Chondrocyte (in vitro differentiated cells): ENCODE measurements at places on chromosomes 4 and X. TPM values are rescaled to one million over a fixed set of nuclear protein-coding genes. Genes with fewer than 3 reads are reported as not detected.

DNA sequence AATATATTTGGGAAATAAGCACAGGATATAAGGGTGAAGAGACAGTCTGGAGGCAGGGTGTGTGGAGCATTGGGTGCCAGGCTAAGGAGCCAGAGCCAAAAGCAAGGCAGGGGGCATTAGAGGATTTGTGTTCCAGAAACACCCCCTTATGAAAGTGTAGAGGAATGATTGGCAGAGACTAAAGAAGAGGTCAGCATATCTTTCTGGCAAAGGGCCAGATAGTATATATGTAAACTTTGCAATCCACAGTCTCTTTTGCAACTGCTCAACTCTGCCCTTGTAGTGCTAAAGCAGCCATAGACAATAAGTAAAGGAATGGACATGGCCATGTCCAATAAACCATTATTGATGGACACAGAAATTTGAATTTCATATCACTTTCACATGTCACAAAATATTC is 3.6 kb upstream of the SLC9A6 start:
- DNase-seq, result no peak
- H3K27ac ChIP-seq, result no peak overlapping the region
- H3K36me3 ChIP-seq, result no peaks in the 10 kb centered on the region

DNA sequence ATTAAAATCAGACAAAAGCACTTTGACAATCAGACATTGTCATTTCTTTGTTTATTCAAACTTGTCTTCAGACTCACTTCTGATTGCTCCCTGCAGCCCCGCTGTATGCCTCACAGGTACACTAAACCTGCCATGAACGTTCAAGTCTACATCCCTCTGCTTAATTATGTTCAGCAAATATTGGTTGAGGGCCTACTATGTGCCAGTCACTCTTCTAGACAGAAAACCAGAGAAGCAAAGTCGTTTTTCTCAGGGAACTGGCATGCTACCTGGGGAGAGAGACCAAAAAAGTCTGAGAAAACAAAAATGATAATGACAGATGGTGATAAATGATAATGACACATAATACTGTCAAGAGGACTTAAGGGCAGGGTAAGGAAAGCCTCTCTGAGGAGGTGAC is 19.4 kb downstream of the HMGB2 start:
- no peak for DNase-seq
- H3K36me3 ChIP-seq, result no peaks in the 10 kb centered on the region
- H3K4me1 ChIP-seq, result no peaks in the 10 kb centered on the region
- H3K27me3 ChIP-seq, result no peaks in the 10 kb centered on the region
- H3K27ac ChIP-seq, result no peak overlapping the region
- no peak overlapping the region for H3K4me3 ChIP-seq

GRCh38 chrX:71659342-71659741 is 8.0 kb upstream of the LOC101059915 start:
- H3K36me3 ChIP-seq, result no peaks in the 10 kb centered on the region
- no peaks in the 10 kb centered on the region for H3K4me1 ChIP-seq
- no peak for DNase-seq
- H3K4me3 ChIP-seq, result no peak overlapping the region
- no peaks in the 10 kb centered on the region for H3K27me3 ChIP-seq
- H3K27ac ChIP-seq, result no peak overlapping the region

GRCh38 chr4:21811565-21811964 is 137.0 kb downstream of the KCNIP4 start:
- H3K4me1 ChIP-seq, result peaks cover 21% of the 10 kb centered on the region
- H3K27ac ChIP-seq, result peak overlapping the region; percentile 57
- no peaks in the 10 kb centered on the region for H3K27me3 ChIP-seq

DNA sequence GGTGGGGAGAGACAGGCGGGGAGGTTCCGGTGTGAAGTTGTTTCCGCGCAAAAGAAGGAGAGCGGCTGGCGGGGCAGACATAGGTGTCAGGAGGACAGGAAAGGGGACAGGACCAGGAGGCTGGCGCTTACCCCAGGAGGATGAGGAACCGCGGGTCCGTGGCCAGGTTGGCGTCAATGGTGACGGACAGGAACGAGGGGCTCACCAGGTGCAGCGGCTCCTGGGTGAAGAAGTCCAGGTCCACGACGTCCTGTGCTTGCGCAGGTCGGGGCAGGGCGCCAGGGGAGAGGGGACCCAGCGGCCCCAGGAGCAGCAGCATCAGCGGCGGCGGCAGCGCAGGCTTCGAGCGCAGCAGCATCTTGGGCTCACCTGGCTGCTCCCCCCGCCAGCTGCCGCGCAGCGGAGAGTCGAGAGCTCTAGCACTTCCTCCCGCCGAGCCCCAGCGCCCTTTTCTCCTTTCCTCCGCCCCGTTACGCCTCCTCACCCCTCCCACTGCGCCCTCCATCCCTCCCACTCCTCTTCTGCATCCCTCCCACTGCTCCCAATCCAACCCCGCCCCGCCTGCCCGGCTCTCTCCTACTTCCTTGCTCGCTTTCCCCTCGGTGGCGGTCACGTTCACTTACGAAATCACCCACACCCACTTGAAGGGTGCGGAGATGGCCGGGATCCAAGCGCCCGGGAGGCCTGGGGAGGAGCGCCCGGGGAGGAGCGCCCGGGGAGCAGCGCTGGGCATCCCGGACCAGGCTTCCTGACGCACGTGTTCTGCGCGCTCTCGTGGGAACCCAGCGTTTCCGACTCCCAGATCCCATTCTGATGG is at the start of gene HPSE:
HPSE (minus strand) TSS at position 424 of the 817 bp plus-strand sequence; CDS start at position 358, 66 bp downstream.
- peak within 1 kb of the TSS; percentile 32 for H3K27ac ChIP-seq
- H3K4me1 ChIP-seq, result peaks cover 16% of the 10 kb centered on the region
- no peak for DNase-seq
- no peaks in the 10 kb centered on the region for H3K36me3 ChIP-seq
- H3K27me3 ChIP-seq, result peaks cover 9% of the 10 kb centered on the region
- peak within 1 kb of the TSS; percentile 82 for H3K4me3 ChIP-seq

- no peaks in the 10 kb centered on the region for H3K36me3 ChIP-seq
- H3K27me3 ChIP-seq, result no peaks in the 10 kb centered on the region
- no peak overlapping the region for H3K27ac ChIP-seq
- DNase-seq, result no peak
These were observed 17.8 kb upstream of the ARSJ start for GRCh38 chr4:113997206-113997605.

- H3K27me3 ChIP-seq, result no peaks in the 10 kb centered on the region
- H3K36me3 ChIP-seq, result no peaks in the 10 kb centered on the region
- H3K4me3 ChIP-seq, result peak overlapping the region; percentile 81
- no peak for DNase-seq
These were observed 15.4 kb downstream of the UTP3 start for GRCh38 chr4:70703619-70704214.

GRCh38 chr4:118175506-118175905 is 141.2 kb downstream of the NDST3 start:
- no peaks in the 10 kb centered on the region for H3K27me3 ChIP-seq
- no peak overlapping the region for H3K4me3 ChIP-seq
- DNase-seq, result no peak
- peaks cover 2% of the 10 kb centered on the region for H3K36me3 ChIP-seq
- H3K27ac ChIP-seq, result no peak overlapping the region
- peaks cover 26% of the 10 kb centered on the region for H3K4me1 ChIP-seq

DNA sequence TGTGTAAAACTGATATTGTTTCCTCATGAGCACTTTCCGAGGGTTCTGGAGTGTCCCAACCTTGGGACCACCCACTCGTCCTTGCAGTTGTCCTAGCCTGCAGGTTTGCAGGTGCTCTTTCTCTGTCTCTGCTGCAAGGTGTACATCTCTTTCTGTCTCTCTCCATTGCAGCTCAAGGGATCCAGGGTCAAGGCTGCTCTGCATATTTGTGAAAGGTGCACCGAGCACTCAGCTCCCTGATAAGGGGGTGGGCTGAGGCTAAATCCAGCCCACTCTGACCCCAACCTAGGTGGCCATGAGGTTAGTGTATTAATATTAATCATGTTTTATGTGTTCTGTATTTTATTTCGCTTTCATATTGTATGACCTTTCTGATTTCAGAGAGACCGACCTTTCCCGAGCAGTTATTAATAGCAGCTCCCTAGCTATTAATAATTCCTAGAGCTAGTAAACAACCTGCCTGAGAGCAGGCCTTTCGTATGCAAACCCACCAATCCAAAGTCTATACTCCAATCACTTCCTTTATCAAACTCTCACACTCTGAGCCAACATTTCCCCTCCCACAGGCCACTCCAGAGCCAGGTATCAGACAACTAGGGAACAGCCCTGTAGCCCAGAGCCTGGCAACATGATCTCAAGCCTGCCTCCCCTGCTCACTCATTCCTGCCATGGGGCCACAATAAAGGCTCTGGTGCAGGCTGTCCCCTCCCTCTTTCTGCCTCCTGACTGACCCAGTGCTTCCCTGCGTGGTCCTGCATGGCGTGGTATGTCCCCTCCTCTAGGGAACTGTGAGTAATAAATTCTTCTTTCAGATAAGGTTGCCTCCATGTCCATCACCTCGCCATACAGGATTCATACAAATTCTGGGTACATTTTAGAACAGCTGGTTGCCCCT is 73.9 kb downstream of the SLC2A9 start:
- no peak overlapping the region for H3K4me3 ChIP-seq
- no peak overlapping the region for H3K27ac ChIP-seq
- DNase-seq, result no peak
- peaks cover 12% of the 10 kb centered on the region for H3K27me3 ChIP-seq

GRCh38 chrX:10071451-10072144 is 85.2 kb upstream of the CLCN4 start:
- no peak for DNase-seq
- no peak overlapping the region for H3K27ac ChIP-seq
- peaks cover 6% of the 10 kb centered on the region for H3K36me3 ChIP-seq
- no peaks in the 10 kb centered on the region for H3K4me1 ChIP-seq

DNA sequence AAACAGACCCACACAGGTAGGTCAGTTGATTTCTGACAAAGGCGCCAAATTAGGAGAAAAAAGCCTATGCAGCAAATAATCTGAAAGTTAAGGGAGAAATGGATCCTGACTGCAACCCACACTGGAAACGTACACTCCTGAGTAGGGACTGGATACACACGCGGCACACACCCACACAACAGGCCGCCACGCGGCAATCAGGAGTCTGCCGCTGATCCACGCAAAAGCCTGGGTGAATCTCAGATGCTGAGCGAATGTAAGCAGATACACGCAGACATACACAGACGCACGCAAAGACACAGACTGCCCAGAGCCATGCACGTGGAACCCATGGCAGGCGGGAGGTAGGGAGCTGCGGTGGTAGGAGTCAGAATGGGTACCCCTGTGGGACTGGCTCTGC is 21.7 kb downstream of the LRPAP1 start:
- H3K27me3 ChIP-seq, result no peaks in the 10 kb centered on the region
- H3K4me1 ChIP-seq, result no peaks in the 10 kb centered on the region
- no peak for DNase-seq
- no peak overlapping the region for H3K27ac ChIP-seq
- peaks cover 33% of the 10 kb centered on the region for H3K36me3 ChIP-seq
- no peak overlapping the region for H3K4me3 ChIP-seq

Gene CXCL5
- 0.22 TPM in 1 of 3 replicates, not detected in the others for total RNA-seq

Gene GABRE
- total RNA-seq, result 0.51 to 1.0 TPM (median 0.94 TPM) in 3 replicates

Gene MTNR1A
- total RNA-seq, result 0.44 TPM in 1 of 3 replicates, not detected in the others

Gene PRKG2
- total RNA-seq, result not detected in 3 replicates

Gene SSX3
- not detected in 3 replicates for total RNA-seq

Gene HAUS7
- total RNA-seq, result 31.3 to 43.6 TPM (median 32.3 TPM) in 3 replicates

Gene ACE2
- total RNA-seq, result not detected in 3 replicates

Gene IL3RA
- 0.23 to 0.47 TPM in 2 of 3 replicates, not detected in the other for total RNA-seq

Gene CDX4
- not detected in 3 replicates for total RNA-seq
